Stimulated activated CD4-positive, alpha-beta T cell treated with anti-CD3 and anti-CD28 coated beads, TNF-alpha, amount 100 ng/mL, for 24 hours (primary cell): ENCODE measurements at places on chromosomes 4 and X.

- DNase-seq: no peak
Observed at GRCh38 chr4:66178906-66179305, 508.6 kb upstream of the EPHA5 start.

DNA sequence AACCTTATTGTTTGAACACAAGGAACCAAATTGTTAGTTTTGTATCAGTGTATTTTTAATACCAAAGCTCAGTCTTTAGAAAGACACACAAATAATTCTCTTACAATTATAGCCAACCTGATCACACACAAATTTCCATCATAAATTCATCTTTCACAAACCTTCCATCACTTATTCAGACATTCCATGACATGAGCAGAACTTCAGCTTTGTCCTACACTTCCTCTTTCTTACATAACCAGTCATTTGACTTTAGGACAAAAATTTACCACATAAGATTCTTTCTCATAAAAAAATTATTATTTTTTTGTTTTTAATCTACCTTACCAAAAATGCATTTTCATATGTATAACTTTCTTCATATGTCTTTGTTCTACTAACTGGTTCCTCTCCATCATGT lies 312.2 kb downstream of the GALNTL6 start:
- DNase-seq: no peak

- DNase-seq: no peak
Observed at GRCh38 chr4:71639380-71639779, 144.5 kb downstream of the GC start.

DNA sequence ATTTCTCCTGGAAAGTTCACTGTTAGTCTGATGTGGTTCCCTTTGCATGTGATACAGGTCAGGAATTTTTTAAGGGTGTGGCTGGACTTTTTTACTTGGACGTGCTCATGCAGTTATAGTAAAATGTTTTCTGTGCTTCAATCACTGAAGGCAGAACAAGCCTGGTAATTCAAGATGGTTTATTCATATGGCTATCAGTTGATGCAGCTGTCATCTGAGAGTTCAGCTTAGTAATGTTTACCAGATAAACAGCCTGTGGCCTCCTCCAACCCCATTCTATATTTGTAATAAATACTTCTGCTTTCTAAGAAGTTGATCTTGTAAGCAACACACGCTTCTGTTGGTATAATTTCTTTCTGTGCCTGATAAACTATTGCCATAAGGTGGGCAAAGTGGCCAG lies 2105.9 kb downstream of the ARAP2 start:
- no peak for DNase-seq

GRCh38 chr4:187128976-187129375 lies 405.3 kb upstream of the FAT1 start:
- no peak for DNase-seq

- DNase-seq: no peak
Observed at GRCh38 chr4:925171-925570, 6.9 kb downstream of the GAK start.

DNA sequence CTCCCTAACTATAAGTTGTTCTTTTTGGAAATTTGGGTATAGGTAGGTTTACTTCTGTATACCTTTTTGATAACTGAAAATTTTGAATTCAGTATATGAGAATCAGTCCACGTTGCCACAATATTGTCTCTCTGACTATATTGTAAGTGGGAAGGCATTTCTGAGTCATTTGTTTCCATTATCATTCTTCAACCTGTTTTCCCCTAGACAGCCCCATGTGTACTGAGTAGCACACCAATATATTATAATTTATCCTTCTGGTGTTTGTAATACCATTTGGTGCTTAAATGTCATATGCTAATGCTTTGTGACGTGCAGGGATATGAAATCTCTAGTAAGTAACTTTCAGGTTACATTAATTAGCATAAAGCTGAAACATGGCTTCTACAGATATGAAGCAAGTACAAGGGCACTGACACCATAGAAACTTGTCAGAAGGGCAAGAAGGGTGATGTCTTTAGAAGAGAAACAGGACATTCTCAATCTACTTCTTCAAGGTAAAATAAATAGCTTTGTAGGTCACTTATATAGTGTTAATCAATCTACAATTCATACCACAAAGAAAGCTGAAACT lies 27.7 kb downstream of the PAK3 start:
- no peak for DNase-seq
